ENCODE measurements at places on chromosomes 16 and 17.

- no peak for DNase-seq
These were observed 170.3 kb downstream of the CHD9 start for GRCh38 chr16:53224951-53225533.

DNA sequence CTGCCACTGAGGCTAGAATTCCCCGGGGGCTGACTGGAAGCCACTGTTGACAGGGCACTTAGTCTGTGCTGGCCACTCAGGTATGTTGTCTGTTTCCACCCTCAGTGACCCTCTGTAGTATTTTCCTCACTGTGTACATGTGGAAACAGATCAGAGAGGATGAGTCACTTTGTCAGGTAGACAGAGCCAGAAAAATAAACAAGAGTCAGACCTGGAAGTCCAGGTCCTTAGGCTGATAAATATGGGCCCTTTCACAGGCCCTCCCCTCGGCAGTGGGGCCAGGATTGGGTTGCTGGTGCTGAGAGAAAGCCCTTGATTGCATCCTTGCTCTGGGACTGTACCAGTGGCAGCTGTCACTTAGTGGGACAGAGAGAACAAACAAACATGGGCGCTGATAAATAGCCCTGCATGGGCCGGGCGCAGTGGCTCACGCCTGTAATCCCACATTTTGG is 21.3 kb downstream of the PGS1 start:
- DNase-seq, result no peak

- peak; percentile 66 for DNase-seq
These were observed 667 bp downstream of the EFCAB13 start for GRCh38 chr17:47324224-47325020.

DNA sequence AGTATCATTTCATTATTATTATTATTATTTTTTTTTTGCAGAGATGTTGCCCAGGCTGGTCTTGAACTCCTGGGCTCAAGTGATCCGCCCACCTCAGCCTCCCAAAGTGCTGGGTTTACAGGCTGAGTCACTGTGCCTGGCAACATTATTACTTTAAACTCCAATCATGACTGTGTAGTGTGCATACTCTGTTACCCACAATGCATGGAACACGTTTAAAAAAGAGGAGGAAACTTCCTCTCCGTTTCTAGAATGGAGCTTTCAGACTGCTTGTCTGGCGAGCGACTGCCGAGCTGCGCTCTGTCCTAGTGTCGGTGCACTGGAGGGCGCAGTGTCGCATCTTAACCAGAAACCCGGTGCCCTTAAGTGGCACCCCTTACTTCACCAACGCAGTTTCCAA is 22.1 kb upstream of the FASN start:
- DNase-seq, result peak; percentile 75

DNA sequence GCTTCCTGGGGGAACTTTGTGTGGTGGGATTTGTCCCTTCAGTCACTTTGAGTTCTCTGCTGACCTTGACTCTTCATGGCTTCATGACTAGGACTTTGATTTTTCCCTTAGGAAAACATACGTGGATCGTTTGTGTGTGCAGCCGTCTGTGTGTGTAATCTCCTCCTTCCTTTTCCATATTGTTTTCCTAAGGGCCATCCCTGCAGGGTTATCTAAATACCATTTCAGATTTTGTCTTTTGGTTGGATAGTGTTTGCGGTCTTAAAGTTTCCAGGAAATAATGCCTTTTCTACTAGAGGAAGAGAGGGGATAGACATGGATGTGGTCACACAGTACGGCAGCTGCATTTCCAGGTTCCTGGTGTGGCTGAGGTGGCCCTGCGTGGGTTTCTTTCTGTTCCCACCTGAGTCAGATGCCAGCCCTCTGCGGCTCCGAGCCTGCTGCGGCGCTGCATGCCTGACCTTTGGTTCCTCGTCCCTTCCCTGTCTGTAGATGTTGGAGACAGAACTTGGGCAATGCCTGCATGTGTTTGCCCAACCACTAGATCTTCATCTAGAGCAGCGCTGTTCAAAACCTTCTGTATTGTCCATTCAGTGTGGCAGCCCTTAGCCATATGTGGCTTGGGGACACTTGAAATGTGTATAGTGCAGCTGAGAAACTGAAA is 72.0 kb upstream of the LGALS9 start:
- DNase-seq, result no peak

GRCh38 chr17:61456688-61457225 is 4.5 kb downstream of the TBX4 start:
- DNase-seq, result no peak

All from naive thymus-derived CD8-positive, alpha-beta T cell (primary cell).